DMS79 (cell line): ENCODE measurements at places on chromosomes 16 and 17.

DNA sequence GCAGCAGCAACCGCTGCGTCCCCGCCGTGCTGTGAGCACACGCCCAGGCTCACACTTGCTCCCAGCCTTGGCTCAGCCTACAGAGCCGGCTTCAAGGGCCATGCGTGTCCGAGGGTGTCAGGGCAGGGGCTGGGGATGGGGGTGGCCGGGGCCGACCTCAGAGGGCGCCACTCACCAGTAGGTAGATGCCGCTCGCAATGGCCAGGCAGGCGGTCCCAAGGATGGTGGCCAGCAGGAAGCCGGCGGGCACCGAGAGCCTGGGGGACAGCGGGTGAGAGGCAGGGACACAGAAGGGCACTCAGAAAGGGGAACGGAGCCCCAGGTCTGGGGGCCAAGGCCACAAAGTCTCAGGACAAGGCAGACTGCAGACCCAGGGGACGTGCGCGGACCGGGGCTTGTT is 4.9 kb downstream of the CYBA start:
- no peak for DNase-seq

DNA sequence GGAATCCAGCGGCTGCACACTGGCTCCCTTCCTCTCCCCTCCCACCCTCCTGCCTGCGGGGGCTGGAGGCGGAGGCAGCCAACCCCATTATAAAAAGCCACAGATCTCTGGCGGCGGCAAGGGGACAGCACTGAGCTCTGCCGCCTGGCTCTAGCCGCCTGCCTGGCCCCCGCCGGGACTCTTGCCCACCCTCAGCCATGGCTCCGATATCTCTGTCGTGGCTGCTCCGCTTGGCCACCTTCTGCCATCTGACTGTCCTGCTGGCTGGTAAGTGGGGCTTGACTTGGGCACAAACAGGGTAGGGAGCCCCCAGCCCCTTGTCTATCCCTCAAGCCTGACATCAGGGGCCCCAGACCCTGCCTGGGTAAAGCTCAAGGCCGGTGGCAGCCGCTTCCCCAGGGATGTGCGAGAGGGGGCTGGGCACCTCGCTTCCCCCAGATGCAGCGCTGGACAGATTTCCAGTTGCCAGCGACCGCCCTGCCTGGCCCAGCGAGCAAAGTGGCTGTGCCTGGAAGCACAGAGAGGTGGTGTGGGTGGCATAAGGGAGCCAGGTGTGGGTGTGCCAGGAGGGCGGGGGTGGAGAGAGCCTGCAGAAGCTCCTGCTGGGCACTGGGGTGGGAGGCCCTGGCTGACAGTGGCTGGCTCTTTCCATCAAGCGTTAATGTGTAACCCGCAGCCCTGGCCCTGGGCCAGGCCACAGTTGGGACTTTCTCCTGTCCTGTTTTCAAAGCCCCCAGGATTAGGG is at the start of gene CX3CL1:
Gene CX3CL1 (plus strand): TSS at position 119 of the 745 bp plus-strand sequence. CDS start 79 bp downstream, at position 198.
- peak; percentile 33 for DNase-seq

DNA sequence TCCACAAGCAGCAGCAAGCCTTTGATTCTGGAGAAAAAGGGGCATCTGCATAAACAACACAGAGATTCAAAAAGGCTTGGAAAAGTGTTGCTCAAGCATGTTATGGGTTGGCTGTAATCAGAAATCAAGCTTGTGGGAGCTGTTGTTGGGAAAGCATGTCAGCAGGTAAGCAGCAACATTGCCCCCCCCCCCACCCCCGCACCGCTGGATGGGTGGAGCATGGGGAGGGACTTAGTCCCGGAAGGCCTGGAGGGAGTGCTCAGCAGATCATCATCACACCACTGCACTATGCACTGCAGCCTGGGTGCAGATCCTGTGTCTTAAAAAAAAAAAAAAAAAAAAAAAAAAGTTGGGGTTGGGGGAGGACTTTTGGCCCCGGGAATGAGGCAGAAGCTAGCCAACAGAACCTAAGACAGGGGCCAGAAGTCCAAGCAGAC is 16.8 kb upstream of the AKAP1 start:
- DNase-seq: no peak

- DNase-seq: no peak
Observed at GRCh38 chr17:1478418-1478817, 14.1 kb downstream of the MYO1C start.

GRCh38 chr17:27996202-27997043 is 46.1 kb upstream of the NLK start:
- no peak for DNase-seq

DNA sequence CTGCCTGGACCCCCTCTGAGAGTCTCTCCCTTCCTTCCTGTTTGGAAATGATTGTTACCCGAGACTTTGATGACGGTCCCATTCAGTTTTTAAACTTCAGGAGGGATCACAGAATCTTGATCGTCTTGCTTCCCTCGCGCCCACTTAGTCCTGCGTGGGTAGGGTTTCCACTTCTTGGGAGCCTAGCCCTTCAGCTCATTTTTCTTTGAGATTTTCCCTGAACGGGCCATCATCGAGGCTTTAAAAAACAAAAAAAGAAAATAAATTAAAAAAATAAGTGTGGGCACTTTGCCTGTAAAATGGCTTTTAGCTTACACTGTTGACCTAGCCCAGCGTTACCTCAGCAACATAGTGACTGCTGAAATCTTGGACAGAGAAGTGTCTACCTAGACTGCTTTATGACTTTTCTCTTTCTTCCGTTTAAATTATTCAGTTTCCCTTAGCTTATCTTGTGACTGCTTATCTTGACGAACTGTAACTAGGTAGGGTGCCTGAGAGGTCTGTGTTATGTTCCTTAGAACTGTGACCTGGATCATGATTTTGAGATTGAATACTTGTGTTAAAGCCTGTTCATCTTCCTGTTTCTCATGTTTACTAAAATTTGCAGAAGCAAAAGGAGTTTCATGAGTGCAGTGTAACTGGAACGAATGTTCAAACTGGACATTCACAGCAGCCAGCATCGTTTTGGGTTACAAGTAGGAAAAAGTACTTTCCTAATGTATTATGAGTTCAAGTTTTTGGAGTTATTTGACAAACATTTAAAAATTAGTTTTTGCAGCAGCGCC is 874 bp downstream of the WWP2 start:
- DNase-seq: no peak

GRCh38 chr16:65737831-65738230 is 616.0 kb upstream of the CDH11 start:
- no peak for DNase-seq

DNA sequence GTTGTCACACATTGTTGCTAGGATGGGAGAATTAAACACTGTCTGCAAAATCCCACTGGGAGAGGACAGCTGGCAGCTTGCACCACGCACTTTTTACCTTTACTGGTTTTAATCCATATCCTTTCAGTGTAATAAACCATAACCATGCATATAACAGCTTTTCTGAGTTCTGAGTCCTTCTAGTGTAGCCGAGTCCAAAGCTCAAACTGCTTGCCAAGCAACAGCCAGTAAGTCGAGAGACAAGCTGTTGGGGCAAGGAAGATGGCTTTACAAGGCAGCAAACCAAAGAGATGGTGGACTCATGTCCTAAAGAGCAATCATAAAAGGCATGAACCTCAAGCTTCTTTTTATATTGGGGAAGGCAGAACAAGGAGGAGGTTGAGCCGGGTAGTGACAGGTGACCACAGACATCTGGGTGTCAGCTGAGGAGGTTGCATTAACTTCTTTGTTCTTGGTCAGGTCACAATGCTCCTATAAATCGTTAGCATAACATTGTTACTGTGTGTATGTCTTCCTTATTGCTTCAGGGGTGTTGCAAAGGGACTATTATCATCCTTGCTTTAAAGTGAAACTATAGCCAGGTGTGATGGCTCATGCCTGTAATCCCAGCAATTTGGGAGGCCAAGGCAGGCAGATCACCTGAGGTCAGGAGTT is 7.3 kb upstream of the CD300H start:
- DNase-seq: no peak

DNA sequence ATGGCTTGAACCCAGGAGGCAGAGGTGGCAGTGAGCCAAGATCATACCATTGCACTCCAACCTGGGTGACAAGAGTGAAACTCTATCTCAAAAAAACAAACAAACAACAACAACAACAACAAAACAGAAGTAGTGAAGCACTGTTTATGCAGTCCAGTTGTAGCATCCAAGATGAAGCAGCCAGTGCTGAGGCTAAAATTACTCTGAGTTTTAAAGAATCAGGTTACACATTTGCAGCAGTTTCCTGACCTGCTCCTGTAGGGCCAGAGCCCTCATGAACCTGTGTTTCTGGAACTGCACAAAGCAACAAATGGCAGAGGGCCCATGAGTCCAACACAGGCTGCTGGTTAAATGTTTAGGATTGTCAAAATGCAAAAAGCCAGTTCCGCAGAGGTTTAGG is 499.5 kb upstream of the PSMD7 start:
- no peak for DNase-seq

- no peak for DNase-seq
Observed at GRCh38 chr17:41060052-41060604, at the start of gene KRTAP2-3. Gene KRTAP2-3 (minus strand): TSS chr17:41060114. CDS start chr17:41060050, 64 bp downstream.

- DNase-seq: no peak
Observed at GRCh38 chr16:30027588-30028437, 3.3 kb downstream of the TLCD3B start.

GRCh38 chr17:57037411-57037810 is 47.6 kb upstream of the AKAP1 start:
- no peak for DNase-seq

DNA sequence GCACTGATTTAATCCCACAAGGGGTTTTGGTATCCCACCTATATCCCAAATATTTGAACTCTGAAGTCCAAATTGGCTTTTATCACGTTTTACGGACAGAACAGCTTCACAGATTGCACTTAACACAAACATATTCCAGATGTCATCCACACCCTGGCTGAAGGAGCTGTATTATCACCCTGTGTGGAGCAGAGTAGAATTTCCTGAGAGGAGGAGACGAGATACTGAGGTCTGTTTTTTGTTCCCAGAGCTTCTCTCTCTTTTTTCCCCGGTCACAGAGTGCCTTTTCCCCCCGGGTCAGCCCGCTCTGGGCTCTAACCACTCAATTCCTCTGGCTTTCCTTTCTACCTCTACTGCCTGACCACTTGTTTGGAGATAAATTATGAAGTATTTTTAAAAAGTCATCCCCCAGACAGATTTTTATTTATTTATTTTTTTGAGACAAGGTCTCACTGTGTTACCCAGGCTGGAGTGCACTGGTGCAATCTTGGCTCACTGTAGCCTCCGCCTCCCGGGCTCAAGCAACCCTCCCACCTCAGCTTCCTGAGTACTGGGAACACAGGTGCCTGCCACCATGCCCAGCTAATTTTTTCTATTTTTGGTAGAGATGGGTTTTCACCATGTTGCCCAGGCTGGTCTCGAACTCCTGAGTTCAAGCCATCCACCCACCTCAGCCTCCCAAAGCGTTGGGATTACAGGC is 30.7 kb downstream of the DNAH2 start:
- no peak for DNase-seq

GRCh38 chr17:7843536-7844291 is 9.7 kb downstream of the KDM6B start:
- peak; percentile 77 for DNase-seq

DNA sequence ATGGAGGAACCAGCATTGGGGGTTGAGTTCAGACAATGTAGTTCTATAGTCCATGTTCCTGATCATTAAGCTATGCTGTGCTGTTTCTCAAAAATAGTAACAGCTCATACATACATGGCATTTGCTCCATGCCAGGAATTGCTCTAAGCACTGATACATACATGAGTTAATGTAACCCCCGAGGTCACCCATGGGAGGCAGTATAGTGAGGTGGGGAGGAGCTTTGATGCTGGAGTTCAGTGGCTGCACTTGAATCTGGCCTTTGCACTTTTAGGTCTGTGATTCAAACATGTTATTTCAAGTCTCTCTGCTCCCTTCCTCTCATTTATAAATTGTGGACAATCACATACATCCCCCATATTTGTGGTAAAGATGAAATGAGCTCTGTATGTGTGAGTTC is 223.1 kb upstream of the WSB1 start:
- no peak for DNase-seq

DNA sequence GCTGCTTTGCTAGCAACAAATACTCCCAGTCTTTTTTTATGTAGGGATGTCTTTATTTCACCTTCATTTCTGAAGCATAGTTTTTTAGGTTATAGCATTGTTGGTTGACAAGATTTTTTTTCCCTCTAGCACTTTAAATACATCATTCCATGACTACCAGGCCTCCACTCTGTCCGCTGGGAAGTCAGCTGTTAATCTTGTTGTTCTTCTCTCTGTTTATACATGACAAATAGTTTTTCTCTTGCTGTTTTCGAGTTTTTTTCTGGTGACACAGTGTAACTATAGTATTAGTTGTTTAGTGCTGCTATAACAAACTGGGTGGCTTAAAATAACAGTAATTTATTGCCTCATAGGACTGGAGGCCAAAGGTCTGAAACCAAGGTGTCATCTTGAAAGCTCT is 205.5 kb upstream of the CNTNAP4 start:
- no peak for DNase-seq

GRCh38 chr16:8476824-8477223 is 113.5 kb downstream of the TMEM114 start:
- DNase-seq: no peak

DNA sequence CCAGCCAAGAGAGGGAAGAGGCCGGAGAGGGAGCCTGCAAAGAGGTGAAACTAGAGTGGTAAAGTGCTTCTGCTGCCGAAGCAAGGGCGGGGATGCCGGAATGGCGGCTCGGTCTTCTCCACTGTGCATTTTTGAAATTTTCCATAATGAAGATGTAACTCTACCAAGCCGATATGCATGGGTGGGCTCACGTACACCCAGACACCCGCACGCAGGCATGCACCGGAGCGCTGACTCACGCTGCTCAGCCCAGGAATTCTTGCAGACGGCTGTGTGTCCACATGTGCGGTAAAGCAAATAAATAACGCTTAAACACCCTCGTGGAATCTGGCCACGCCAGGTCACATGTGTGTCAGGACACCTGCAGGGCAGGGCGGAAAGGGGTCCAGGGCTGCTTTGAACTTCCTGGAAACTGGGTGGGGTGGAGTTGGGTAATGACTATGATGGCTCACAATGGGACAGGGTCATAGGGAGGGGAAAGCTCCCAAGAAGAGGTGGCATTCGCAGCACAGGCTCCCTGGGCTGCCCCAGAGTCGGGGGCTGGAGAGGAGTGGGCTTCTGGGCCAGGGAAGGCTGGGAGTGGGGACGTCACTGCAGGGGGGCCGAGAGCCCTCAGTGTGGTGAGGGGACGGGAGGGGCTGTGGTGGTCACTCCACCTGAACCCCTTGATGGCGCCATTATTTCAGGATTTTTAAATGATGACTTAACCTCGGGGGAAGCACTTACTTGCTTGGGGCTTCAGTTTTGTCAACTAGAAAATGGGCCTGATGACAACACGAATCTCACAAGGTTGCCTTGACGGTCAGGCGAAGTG is 265.5 kb downstream of the PARN start:
- DNase-seq: no peak

DNA sequence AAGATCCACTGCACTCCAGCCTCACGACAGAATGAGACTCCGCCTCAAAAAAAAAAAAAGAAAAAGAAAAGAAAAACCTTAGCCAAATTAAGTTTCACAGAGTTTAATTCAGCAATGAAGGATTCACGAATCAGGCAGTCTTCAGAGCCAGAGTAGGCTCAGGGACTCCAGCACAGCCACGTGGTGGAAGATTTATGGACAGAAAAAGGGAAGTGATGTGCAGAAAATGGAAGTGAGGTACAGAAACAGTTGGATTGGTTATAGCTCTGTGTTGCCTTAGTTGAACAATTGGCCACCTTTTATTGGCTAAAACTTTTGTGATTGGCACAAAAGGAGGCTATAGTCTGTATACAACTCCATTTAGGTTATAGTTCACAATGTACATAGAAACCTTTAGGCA is 256.6 kb downstream of the HS3ST3B1 start:
- no peak for DNase-seq

GRCh38 chr16:22023505-22023904 is 15.6 kb downstream of the MOSMO start:
- no peak for DNase-seq

- DNase-seq: no peak
Observed at GRCh38 chr17:79123988-79124387, 49.4 kb downstream of the ENGASE start.
